ENCODE measurements at places on chromosomes 12 and 14.
A peak's percentile ranks its signal among the peaks of the same experiment; 100 is the strongest.

- no peak for DNase-seq
Measured at GRCh38 chr12:68939505-68939904, 6.5 kb upstream of the CPM start.

DNA sequence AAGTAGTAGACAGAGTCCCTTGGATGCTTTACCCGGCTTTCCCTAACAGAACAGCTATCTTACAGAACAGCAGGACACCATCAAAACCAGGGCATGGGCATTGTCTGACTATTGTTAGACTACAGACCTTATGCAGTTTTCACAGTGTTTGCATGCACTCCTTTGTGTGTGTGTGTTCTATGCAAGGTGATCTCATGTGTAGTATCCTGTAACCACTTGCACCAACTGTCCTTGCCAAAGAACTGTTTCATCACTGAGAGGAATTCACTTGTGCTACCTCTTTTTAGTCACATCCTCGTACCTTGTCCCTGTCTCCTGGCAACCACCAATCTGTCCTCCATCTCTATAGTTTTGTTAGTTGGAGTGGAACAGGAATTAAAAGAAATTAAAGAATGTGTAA lies 183.6 kb upstream of the PZP start:
- no peak for DNase-seq

DNA sequence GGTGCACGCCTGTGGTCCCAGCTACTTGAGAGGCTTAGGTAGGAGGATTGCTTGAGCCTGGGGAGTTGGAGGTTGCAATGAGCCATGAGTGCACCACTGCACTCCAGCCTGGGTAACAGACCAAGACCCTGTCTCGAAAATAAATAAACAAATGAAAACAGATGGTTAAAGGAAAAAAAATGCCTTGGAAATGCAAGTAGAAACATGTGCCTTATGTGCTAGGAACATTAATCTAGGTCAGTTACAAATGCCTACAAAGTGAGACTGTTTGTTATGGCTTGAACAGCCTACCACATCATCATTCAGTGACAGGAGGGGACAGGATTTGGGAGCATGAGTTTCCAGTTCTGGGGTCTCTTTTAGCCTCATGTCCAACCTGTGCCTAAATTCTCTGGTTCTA lies 52.4 kb upstream of the BCAT1 start:
- DNase-seq: no peak

GRCh38 chr14:44113769-44114730 lies 393.0 kb downstream of the FSCB start:
- DNase-seq: no peak

- no peak for DNase-seq
Measured at GRCh38 chr12:12032260-12032791, 38.4 kb upstream of the BCL2L14 start.

DNA sequence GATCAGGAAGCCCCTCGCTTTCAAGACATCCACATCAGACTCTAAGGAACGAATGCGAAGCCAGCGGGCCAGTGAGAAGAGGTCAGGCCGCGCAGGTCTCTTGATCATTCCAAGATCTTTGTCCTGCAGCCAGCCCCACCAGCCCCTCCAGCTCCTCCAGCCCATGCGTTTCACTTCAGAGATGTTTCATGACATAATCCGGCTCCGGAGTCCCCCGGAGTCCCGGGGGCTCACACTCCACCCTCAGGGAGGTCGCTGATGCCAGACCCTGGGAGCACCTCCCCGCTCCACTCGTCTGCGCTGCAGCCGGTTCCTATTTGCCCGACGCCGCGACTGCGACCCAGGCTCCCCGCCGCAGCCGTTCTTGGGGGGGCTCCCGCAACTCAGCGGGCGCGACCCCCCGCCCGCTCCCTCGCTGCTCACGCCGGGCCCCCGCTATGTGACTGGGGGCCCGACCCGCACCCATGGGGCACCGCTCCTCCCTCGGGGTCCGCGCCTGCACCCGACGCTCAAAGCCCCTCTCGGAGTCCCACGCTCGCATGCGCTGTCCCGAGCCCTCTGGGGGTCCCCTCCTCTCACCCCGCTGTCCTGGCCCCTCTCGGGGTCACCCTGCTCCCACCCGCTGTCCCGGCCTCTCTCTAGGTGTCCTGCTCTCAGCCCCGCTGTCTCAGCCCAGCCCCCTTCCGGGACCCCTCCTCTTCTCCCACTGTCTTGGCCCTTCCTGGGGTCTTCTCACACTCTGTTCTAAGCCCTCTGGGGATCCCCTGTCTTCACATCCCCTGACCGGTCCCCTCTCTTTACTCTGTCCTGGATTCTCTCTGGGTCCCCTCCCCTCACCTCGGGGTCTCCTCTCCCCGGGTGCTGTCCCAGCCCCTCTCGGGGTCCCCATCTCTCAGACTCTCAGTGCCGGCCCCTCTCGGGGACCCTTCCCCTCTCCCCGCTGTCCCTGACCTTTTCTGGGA lies 1.1 kb downstream of the TAOK3 start:
- DNase-seq: no peak

DNA sequence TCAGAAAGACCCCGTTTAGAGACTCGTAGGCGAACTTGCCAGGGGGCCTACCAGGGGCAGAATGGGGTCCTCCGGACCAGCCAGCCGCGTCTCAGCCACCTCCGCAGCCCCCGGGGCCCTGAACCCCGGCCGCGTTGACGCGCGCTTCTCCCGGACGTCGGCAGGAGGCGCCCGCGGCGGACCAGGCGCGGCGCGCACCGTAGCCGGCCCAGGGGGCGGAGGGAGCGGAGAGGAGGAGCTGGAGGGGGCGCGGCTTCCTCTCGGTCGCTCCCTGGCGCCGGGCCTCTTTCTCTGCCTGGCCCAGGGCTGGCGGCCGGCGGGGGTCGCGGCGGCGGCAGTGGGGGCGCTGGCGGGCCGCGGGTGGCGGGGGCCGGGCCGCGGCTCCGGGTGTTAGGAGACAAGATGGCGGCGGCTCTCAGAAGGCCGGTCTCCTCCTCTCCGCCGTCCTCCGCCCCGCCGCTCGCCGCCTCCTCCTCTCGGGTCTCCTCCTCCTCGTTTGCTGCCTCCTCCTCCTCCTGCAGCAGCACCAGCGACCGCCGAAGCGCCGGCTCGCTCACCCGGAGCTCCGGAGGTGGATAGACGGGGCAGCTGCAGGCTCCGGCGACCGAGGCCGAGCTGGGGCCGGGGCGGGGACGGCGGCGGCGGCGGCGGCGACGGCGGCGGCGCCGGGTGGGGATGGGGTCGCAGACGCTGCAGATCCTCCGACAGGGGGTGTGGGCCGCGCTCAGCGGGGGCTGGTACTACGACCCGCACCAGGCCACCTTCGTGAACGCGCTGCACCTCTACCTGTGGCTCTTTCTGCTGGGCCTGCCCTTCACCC lies at the start of gene PCNX1:
Gene PCNX1, plus strand, starts transcription at position 284 of the 820 bp plus-strand sequence. Its CDS starts 392 bp downstream, at position 676.
- peak; percentile 55 for DNase-seq

- DNase-seq: no peak
Measured at GRCh38 chr12:34603382-34604035, 581.2 kb downstream of the ALG10 start.

DNA sequence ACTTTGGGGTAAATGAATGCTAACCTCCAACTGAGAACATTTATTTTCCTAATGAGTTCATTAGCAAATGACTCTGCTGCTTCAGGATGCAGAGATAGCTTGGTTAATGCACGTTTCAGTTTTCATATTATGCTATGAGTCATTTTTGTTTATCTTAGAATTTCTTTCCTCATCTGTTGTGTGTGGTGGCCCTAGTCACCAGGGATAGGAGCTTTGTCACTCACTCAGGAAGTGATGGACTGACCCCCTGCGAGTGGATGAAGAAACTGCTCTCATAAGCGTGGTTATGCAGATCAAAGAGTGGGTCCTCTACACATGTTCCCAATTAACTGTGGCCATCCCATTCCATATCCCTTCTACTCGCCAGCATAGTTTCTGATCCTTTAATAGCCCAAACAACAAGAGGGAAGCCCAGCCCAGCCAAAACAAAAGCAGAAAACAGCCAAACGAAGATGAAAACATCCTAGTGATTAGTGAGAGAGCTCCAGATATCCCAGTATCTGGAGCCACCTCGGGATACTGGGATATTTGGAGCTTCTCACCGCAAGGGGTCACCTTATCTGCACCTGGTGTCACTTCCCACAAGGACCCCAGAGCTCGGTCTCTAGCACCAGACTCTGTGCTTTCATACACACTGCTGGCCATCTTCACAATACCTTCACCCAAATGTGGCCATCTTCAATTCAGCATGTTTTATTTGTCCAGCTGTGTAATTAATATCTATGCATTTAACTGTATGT lies 8.6 kb downstream of the TC2N start:
- no peak for DNase-seq

DNA sequence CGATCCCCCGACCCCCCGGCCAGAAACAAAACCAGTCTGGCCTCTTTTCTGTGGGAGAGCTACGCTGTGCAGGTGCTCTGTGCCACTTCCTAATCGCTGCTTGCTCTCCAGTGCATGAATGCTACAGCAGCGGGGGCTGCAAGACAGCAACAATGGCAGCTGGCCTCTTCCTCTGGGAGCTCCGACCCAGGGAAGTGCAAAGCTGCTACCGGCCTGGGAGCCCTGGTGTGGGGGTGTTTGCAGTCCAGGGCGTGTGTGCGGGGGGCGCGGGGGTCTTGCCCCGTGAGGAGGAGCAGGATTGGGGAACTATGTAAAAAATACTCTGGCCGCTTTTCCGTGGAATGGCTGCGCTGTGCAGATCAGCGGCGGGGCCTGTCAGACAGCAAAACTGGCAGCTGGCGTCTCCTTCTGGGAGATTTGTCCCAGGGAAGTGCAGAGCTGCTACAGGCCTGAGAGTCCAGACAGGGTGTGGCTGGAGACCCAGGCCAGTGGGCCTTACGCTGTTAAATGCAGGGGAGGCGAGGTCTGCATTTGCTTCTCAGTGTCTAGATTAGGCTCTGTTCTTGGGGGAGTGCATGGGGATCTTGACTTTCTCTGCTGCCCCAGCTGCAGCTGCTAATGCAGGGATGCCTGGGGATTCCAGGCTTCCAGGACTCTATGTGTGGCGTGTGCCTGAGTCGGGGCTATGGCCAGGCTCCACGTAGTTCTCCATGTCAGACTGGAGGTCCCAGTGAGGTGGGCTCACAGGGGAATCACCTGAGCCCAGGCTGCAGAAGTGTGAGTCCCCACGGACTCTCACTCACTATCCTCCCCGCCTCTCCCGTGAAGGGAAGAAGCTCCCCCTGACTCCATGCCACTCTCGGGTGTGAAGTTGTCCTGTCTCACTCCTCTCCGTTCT lies 344.5 kb downstream of the AEBP2 start:
- no peak for DNase-seq

GRCh38 chr14:51293149-51293911 lies 53.3 kb downstream of the TMX1 start:
- no peak for DNase-seq

DNA sequence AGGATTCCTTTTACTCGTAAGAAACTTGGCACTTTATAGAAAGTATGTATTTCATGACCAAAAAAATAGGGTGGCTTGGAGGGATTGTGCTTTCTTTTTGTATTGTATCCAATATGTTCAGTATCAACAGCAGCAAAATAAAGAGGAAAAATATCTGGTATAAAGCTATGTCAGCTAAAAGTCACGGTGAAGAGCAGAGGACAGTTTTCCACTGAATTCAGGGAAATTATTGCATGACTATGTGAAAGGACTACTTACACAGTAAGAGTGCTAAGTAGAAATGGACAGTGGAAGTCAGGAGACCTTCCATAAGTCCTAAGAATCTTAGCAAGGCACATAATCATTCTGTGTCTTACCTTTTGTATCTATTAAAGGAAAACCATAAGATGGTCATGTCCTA lies 19.3 kb downstream of the TSHR start:
- no peak for DNase-seq

- DNase-seq: no peak
Measured at GRCh38 chr12:132641811-132642650, 23.5 kb downstream of the P2RX2 start.

All from D721Med (cell line).